ENCODE measurements at places on chromosomes 4 and X.

- DNase-seq: no peak
Observed at GRCh38 chrX:17602245-17602644, 135.0 kb upstream of the SCML1 start.

- DNase-seq: peak; percentile 62
Observed at GRCh38 chr4:55866973-55867574, 13.6 kb downstream of the EXOC1 start.

DNA sequence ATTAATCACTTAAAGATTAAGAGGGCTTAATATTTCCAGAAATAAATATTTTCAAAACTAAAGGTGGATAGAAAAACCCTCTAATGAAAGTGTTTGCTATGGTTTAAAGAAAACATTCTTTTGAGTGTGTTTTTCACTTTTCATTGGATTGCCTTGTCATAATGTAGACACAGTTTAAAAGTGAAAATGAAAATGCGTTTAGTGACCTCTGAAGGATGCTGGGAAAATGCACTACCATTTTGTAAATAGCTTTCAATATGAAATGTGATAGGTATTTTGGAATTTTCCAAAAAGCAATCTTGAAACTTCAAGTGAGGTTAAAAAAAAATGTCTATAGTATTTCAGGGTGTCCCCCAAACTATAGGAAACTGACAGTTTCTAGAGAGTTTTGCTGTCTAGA, 642.2 kb downstream of the C4orf33 start:
- no peak for DNase-seq

DNA sequence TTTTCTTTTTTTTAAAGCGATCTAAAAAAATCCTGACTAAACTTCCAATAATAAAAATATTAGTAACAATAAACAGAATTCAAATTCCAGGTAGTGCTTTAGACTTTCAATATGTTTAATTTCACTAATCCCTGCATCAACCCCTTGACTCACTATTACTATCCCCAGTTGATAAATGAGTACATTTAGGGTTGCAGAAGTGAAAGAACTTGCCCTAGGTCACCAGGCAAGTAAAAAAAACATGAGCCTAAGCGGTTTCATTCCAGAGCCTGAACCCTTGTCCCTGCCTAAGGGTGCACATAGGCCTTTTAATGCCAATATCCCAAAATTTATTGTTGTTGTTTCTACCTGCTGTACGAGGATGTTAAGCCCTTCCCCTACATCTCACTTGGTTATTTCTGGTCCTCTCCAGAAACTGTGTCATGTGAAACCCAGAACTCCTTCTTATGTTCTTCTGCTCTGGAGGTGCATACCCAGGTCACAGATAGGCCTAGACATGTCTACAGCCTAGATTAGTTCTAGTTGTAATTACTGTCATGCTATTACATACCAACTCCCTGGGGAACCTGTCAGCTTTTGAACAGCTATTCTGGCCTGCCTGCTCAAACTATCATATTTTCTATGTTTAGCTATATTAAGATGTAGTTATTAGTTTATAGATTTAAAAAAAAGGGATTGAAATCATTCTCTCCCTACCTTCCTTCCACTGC, 244.5 kb upstream of the PITX2 start:
- no peak for DNase-seq

GRCh38 chr4:134132086-134132783, 69.4 kb downstream of the PABPC4L start:
- no peak for DNase-seq

DNA sequence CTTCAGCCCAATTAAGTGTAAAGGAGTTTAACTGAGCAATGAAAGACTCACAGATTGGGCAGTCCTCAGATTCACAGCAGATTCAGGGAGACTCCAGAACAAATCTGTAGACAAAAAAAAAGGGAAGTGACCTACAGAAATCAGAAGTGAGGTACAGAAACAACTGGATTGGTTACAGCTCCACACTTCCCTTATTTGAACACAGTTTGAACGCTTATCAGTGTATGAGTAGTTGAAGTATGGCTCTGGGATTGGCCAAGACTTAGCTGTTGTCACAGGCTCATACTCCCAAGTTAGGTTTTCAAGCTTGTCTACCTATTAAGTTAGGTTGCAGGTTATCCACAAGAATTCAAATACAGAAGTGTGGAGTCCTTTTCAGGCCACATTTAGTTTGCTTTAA, 112.4 kb upstream of the ELOVL6 start:
- no peak for DNase-seq

GRCh38 chr4:7867701-7868435, 71.8 kb downstream of the AFAP1 start:
- DNase-seq: no peak

DNA sequence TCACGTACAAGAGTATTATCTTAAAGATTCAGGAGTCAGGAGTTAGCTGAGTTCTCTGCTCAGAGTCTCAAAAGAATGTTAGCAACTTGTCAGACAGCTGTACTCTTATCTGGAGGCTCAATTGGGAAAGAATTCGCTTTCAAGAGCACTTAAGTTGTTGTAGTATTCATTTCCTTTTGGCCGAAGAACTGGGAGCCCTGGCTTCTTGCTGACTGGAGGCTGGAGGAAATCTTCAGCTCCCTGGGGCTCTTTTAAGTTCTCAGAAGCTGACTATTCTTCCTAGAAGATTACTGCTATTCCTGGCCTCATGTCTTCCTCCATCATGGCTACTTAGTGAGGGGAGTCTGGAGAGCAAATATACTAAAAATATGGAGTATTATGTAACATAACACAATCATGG, 587.2 kb downstream of the EPHA5 start:
- no peak for DNase-seq

- DNase-seq: no peak
Observed at GRCh38 chrX:114952696-114953095, 64.7 kb downstream of the IL13RA2 start.

GRCh38 chrX:45956191-45956870, 588.9 kb downstream of the ZNF674 start:
- DNase-seq: no peak

- DNase-seq: no peak
Observed at GRCh38 chrX:148459343-148459742, 41.1 kb upstream of the AFF2 start.

DNA sequence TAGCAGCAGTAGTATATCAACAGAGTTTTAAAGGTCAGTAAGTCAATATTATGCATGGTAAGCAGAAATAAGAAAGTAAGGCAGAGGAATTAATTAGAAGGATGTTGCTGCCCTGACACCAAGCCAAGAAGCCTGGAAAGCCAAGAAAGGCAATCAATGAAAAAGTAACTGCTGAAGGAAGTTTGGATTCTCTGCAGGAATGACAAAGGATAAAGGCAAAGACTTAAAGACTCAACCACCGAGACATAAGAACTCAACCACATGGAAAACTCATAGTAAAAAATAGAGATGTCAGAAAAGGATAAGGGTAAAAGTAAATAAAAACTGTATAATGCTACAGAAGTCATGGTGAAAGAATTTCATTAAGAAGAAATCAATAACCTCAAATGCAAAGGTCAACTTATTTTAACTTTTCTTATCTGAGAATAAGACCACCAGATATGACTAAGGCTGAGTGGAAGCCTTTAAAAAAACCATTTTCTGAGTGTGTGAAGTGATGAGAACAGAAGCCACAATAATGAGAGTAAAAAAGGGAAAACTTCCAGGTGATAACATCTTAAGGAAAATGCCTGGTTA, 55.2 kb downstream of the NEK1 start:
- DNase-seq: no peak

All from NCI-H524 (cell line).